Large intestine (tissue), 12 donors: ENCODE measurements at places on chromosomes 1 and 21.

- DNase-seq, result no peak
Measured at GRCh38 chr1:115690972-115691371, 49.2 kb downstream of the VANGL1 start.

GRCh38 chr1:234486858-234487840 lies 8.2 kb upstream of the TARBP1 start:
- DNase-seq, result peak; percentile 49

- DNase-seq, result no peak
Measured at GRCh38 chr1:35773711-35774110, 3.9 kb upstream of the CLSPN start.

GRCh38 chr1:246274186-246274585 lies 232.9 kb downstream of the SMYD3 start:
- DNase-seq, result no peak

DNA sequence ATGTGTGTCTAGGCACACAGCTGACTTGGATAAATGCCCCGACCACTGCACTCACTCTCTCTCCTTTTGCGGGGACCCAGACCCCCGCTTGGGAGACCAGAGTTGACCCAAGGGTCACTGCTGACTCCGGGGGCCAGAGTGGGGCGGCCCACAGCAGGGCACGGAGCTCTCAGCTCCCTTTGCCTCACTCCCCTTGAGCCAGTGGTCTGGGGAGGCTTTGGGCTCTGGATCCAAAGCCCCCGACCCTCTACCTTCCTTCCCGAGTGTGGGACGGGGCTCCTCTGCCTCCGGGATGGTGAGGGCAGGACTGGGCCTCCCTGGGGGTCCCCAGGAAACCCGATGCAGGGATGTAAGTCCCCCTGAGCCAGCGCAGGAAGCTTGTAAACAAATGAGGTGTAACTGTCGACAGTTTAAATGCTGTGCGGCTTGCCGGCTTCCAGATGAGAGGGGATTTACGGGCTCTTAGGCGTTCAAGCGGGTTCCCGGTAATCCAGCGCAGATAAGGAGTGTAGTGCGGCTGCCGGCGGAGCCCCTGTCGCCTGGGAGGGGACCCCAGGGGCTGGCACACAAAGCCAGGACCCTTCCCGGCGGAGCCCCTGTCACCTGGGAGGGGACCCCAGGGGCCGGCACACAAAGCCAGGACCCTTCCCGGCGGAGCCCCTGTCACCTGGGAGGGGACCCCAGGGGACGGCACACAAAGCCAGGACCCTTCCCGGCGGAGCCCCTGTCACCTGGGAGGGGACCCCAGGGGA lies 7.4 kb downstream of the ACTRT2 start:
- DNase-seq, result no peak

DNA sequence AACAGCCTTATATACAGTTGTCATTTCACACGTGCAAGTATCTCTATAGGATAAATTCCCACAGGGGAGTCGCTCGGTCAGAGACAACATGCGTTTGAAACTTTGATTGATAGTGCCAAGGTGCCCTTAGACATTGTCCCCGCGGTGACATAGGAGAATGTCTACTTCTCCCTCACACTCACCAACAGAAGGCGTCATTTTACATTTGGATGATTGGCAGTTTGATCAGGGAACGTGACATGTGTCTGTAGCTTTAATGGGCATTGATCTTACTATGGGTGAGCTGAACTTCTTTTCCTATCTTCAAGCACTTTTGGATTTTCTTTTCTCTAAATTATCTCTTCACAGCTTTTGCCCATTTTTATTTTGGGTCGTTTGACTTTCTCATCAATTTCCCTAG lies 42.6 kb upstream of the PAX7 start:
- DNase-seq, result no peak

GRCh38 chr1:32042330-32042729 lies 28.7 kb downstream of the KHDRBS1 start:
- no peak for DNase-seq

- DNase-seq, result no peak
Measured at GRCh38 chr1:87182611-87183010, 146.1 kb upstream of the LMO4 start.

- DNase-seq, result no peak
Measured at GRCh38 chr1:72986591-72987290, 704.4 kb upstream of the NEGR1 start.

GRCh38 chr1:47847763-47848162 lies 149.4 kb downstream of the TRABD2B start:
- DNase-seq, result no peak

DNA sequence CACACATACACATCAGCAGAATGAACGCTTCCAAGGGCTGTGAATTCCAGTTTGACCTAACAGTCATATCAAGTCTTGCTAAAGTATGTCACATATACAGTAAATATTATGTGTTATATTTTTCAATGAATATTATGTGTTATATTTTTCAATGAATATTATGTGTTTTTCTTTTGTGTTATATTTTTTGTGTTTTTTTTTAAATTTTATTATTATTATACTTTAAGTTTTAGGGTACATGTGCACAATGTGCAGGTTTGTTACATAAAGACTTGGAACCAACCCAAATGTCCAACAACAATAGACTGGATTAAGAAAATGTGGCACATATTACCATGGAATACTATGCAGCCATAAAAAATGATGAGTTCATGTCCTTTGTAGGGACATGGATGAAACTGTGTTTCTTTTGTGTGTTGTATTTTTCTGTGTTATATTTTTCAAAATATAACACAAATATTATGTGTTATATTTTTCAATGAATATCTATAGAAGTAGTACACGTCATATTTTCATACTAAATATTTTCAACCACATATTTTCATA lies 35.5 kb downstream of the TTC13 start:
- DNase-seq, result no peak

- DNase-seq, result peak; percentile 26
Measured at GRCh38 chr21:35508139-35508888, 459.2 kb upstream of the RUNX1 start.

- no peak for DNase-seq
Measured at GRCh38 chr1:244350027-244350426, 101.7 kb downstream of the ADSS2 start.

DNA sequence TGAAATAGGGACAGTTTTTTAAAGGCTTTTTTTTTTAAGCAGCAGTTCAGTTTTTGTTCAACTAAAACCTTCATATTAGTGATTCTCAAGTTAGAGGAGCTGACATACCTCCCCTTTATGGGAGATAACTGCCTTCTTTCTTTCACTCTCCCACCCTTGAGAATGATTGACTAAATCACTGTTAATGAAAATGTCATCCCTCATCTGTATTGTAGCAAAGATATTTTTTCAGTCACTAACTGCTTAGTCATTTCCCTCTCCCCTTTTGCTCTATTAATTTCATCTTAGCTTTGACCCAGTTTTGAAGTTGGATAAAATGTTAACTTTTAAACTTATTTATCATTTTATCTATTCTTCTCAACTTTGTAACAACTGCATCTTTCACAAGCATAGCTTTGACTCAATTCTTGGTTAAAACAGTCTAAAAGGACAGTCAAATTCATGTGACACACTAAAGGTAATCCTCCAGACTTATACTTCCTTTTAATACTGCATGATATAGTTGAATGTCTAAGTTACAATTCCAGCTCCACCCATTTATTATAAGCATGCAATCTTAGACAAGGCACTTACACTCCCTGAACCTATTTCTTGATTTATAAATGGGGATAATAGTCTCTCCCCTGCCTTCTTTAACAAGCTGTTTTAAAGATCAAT lies 17.1 kb downstream of the CAPZA1 start:
- DNase-seq, result no peak

GRCh38 chr1:8096105-8097011 lies 70.2 kb upstream of the ERRFI1 start:
- peak; percentile 73 for DNase-seq

GRCh38 chr1:154501423-154502065 lies 475 bp upstream of the TDRD10 start:
- DNase-seq, result peak; percentile 18

DNA sequence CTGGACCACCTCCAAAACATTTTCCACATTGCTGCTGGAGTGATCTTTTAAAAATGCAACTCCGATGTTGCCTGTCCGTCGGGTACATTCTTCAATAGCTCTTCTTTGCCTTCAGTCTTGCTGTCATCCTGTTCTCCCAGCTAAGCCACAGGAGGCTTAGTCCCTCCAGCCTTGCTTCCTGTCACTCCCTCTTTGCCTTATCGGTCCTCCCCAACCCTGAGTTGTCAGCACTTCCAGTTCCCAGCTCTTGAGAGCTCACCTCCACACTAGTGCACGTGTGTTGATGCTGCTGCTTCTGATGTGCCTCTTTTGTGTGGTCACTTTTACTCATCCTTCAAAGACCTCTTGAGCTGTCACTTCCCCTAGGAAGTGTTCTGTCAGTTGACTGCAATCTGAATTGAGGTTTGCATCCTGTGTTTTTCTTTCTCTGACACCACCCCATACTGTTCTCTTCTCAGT lies 15.3 kb downstream of the UCK2 start:
- peak; percentile 37 for DNase-seq

DNA sequence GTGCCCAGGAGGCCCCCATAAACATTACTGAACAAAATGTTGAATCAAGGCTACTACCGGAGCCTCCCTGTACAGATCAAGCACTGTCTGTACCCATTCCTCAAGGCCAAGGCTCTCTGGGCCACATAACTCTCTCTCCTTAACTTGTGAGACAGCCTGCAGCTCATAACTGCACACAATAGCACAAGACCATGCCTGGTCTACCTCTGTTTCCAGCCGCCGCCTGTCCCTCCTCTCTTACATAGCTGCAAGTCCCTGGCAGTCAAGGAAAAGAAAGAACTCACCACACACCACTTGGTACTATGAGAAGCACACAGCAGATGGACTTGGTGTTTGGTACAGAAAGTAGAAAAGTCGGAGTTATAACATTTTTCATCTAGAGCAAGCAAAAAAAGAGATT lies 91.1 kb downstream of the SSBP3 start:
- no peak for DNase-seq

GRCh38 chr21:46153247-46154154 lies 1.9 kb downstream of the FTCD start:
- DNase-seq, result peak; percentile 64

DNA sequence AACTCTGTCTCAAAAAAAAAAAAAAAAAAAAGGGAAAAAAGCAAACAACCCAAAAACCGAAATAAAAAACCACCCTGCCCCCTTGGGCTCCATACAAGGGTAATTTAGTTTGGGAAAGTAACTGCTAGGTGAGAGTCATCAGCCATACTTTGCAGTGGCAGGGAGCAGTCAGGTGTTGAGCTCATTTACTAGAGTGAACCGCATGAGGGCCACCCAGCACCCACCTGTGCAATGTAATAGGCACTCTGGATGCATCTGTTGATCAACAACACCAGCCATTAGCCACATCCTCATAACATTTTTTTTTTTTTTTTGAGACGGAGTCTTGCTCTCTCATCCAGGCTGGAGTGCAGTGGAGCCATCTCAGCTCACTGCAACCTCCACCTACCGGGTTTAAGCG lies 9.1 kb downstream of the INAVA start:
- no peak for DNase-seq
